Smooth muscle cell of the brain vasculature (primary cell): ENCODE measurements at places on chromosomes 1 and 21.

- DNase-seq, result no peak
Measured at GRCh38 chr1:153572569-153573015, 6.9 kb upstream of the S100A2 start.

DNA sequence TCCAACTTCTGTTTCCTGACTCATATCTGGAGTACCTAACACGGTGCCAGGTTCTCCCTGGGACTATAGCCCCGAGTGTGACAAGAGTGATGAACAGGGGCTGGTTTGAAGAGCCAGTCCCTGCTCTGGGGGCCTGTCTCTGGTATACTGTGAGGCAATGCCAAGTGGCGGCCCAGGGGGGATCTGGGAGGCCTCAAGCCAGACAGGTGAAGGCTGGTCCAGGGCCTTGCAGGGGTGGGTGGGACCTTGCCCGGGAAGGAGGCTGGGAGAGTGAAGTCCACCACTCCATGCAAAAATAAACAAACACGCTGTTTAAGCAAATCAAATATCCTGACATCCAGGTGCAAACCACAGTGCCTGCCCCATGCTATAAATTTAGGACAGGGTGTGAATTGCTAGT is 6.8 kb upstream of the PLXNA2 start:
- DNase-seq, result no peak

DNA sequence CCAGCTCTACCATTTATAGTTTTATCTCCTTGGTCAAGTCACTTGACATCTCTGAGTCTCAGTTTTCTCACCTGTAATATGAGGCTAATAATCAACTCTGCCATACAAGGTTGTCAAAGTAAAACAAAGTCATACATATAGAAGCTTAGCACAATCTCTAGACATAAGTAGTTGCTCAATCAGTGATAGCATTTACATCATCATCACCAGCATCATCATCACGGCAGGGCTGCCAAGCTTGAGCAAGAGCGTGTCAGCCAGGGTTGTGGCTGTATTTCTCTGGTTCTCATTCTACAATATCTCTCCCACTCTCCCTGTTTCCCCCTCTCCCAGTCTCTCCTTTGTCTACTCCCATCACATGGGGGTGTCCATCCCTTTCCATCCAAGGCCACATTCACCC is 41.7 kb upstream of the COA6 start:
- no peak for DNase-seq

- no peak for DNase-seq
Measured at GRCh38 chr1:68117416-68117815, 67.0 kb upstream of the DIRAS3 start.

GRCh38 chr1:230806552-230806951 is 59.4 kb downstream of the CAPN9 start:
- DNase-seq, result no peak

DNA sequence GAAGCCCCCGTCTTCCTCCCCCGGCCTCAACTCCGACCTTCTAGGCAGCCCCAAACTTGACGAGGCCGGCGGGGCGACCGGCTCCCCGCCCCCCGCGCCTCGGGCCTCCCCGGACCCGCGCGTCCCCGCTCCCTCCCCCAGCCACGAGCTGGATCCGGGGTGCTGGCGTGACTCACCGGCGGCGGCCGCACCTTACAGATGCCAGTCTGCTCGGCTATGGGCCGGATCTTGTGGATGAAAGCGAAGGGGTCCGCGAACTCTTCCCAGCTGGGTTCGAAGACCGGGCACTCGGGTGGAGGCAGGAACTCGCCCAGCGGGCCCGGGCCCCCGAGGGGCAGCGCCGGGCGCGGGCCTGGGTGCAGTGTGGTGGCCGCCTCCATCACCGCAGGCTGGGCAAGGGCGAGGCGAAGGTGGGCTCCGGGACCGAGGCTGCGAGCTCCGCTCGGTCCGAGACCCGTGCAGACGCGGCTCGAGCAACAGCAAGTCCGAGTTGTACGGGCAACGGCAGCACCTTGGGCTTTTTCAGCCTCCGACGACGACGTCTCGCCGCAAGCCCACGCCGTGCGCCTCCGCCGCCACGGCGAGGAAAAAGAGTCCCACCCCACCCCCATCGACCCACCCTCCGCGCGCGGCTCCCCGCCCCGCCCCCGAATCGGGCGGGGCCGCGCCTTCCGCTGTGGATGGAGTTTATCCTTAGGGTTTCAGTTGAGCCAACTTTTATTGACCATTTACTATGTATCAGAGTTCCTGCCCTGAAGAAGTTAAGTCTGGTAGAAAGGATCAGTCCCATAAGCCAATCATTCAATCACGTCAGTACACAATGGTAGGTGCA is at the start of gene KDM5B:
KDM5B (minus strand) TSS at position 496 of the 832 bp plus-strand sequence; CDS start at position 380, 116 bp downstream.
- no peak for DNase-seq

GRCh38 chr1:92029241-92029922 is 403 bp upstream of the EPHX4 start:
- DNase-seq, result no peak

- no peak for DNase-seq
Measured at GRCh38 chr1:81115422-81115821, 685.3 kb upstream of the ADGRL2 start.

DNA sequence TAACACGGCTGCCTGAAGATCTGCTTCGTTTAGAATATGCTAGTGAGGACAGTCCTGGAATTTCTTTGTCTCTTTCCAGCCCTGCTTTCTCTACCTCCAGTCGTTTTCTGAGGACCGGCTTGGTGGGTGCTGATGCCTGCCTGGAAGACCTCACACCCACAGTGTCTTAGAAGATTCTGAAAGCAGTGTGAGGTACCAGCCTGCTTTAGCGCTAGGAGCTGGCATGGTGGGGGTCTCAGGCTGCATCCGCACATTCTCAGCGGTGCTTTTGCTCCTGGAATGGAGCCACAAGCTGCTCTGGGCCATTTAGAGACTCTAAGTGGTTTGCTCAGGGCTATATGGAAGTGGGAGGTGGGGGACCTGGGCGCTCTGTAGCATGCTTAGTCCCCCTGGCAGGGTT is 61.4 kb downstream of the CD247 start:
- DNase-seq, result no peak

DNA sequence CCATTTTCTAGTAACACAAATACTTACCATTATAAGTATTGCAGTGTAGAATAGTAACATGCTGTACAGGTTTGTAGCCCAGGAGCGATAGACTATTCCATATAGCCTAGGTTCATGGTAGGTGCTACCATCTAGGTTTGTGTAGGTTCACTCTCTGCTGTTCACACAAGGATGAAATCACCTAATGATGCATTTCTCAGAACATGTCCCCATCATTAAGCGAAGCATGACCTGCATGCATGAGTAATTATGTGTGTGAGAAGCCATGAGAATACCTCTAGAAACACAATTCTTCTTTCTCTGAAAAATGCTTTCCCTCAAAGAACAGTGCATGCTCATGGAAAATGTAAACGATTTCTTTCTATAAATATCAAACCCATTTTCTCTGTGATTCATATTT is 69.3 kb downstream of the NR5A2 start:
- no peak for DNase-seq

DNA sequence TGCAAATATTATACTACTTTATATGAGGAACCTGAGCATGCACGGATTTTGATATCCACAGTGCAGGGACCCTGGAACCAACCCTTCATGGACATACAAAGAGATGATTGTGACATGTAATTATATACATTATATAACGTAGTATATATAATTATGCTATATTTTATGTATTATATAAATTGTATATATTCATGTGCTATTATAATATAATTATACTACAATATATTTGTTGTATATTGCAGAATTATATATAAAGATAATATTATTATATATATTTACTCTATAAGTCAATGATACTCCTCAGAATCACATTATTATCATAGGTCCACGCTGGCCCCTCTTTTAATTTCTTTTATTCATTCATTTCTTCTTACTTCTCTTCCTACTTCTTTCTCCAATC is 70.9 kb downstream of the TNFSF18 start:
- DNase-seq, result no peak

- DNase-seq, result no peak
Measured at GRCh38 chr21:34192646-34193285, 119.4 kb downstream of the MRPS6 start.

- DNase-seq, result peak; percentile 51
Measured at GRCh38 chr1:151372058-151372934, at the start of gene SELENBP1. SELENBP1 (minus strand) TSS chr1:151372705; CDS start chr1:151372641, 64 bp downstream.

DNA sequence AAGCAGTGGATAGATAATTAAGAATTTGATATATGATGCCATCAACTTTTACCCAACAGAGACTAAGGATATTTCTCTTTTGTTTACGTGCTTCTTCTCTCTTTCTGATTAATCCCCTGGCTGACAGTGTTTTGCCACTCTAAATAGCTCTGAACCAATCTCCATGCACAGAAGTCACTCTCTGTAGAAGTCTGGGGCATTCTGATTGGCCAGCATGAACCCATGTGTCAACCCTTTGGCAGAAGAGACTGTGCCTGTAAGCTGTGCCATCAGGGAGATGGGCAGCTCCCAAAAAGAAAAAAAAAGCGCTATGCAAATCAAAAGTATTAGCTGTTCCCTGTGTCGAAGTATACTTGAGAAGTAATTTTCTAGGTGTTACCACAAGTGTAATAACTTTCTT is 34.1 kb upstream of the NRIP1 start:
- no peak for DNase-seq

GRCh38 chr1:233151861-233152260 is 143.7 kb downstream of the PCNX2 start:
- DNase-seq, result no peak

- DNase-seq, result no peak
Measured at GRCh38 chr1:167409183-167409582, 109.1 kb downstream of the CD247 start.

DNA sequence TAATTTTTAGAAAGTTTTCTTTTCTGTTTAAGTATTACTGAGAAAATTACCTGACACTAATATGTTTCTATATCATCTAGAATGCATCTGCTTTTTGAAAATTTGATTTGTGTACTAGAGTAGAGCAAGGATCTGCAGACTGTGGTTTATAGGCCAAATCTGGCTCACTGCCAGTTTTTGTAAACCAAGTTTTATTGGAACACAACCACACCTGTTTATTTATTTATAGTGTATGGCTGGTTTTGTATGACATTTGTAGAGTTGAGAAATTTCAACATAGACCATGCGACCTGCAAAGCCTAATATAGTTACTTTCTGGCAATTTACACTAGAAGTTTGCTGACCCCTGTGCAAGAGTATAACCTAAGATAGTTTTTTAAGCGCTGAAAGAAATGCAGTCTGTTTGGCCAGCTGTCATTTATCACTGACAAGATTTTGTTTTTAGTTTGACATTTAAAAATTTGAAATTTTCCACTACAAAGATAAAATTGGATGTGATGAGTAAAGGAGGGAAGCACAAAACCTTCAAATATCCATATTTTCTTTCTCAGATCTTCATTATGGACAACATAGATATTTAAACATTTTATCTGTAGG is 36.1 kb upstream of the CACYBP start:
- DNase-seq, result no peak

GRCh38 chr21:43782431-43783097 is 6.5 kb upstream of the CSTB start:
- no peak for DNase-seq

GRCh38 chr1:81699234-81699633 is 101.5 kb upstream of the ADGRL2 start:
- no peak for DNase-seq

GRCh38 chr1:34906222-34906621 is 23.2 kb downstream of the DLGAP3 start:
- no peak for DNase-seq
